Panc1 (cell line): ENCODE measurements at places on chromosomes 1 and 21. TPM values are rescaled to one million over a fixed set of nuclear protein-coding genes. Genes with fewer than 3 reads are reported as not detected.

DNA sequence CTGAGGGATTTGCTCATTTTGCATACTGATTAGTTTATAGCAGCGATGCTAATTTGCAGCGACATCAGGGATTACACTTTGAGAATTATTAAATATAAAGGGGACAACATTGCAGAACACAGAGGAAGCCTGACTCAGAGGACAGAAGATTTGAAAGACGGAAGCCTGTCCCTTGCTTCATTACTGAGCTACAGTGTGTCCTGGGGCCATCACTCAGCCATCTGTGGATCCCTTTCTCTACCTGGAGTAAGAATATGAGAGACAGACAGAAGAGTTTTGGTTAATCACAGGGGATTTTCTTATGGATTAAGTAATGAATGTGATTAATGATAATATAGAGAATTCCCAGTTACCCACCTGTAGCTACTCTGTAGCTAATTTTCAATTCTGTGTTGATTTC, 134.7 kb downstream of the DISC1 start:
- no peak overlapping the region for H3K4me3 ChIP-seq
- no peaks in the 10 kb centered on the region for H3K36me3 ChIP-seq
- no peak overlapping the region for H3K27ac ChIP-seq
- DNase-seq: no peak

DNA sequence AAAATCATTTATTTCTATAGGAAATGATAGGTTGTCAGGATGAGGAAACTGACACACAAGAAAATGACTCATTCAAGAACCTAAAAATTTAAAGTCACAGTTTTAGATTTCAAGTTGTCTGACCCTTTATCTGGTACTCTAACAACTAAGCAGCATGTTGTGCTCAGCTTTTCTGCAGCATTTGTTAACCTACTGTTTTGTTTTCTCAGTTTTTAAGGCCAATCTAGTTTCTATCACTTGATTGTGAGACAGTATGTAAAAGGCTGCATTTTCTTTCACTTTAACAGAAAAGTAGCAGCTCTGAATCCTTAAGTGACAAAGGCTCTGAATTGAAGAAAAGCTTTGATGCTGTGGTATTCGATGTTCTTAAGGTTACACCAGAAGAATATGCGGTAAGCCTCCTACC, 59.1 kb downstream of the RALGPS2 start:
- no peak for DNase-seq
- H3K27ac ChIP-seq: no peak overlapping the region
- H3K4me3 ChIP-seq: no peak overlapping the region
- no peaks in the 10 kb centered on the region for H3K36me3 ChIP-seq

DNA sequence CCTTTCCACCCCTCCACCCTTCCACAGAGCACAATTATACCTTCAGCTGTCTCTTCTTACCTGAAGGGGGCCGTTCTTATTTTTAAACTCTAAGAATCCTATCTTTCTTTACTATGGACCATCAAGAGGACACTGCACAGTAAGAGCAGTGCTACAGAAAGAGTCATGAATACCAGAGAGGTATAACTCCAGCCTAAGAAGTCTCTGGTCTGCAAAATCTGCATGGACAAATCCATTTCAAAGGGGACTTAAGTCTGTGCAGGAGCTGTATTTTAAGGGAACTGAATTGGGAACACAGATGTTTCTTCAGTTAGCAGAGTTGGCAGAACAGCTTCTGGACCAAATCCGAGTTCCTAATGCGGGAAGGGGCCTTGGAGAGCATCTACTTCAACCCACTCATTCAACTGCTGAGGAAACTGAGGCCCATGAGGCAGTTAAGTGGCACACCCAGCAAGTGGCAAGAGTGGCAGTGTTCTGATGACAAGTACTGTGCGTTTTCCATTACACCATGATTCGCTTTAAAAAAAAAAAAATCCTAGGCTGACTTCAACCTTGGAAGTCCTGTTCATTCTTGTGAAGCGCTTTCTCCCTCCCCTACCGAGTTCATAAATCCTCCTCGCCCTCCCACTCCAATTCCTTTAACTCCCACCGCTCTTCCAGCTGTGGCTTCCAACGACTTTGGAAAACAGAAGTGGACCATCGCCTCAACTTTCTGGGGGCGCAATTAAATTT, 1.8 kb downstream of the PLPP3 start:
- H3K27ac ChIP-seq: peak overlapping the region; percentile 8
- peak overlapping the region; percentile 66 for H3K4me3 ChIP-seq
- H3K27me3 ChIP-seq: 0 out of 2 replicates have a peak, but pooled peaks cover 2% of the 10 kb centered on the region

GRCh38 chr1:53378061-53378460, 50.2 kb upstream of the LRP8 start:
- H3K4me3 ChIP-seq: no peak overlapping the region
- no peaks in the 10 kb centered on the region for H3K36me3 ChIP-seq
- H3K4me1 ChIP-seq: no peaks in the 10 kb centered on the region; the same call in 1 of the 2 replicates
- no peaks in the 10 kb centered on the region for H3K27me3 ChIP-seq
- no peak overlapping the region for H3K27ac ChIP-seq

GRCh38 chr1:19476450-19477190, 8.7 kb downstream of the CAPZB start:
- H3K36me3 ChIP-seq: no peaks in the 10 kb centered on the region
- H3K27me3 ChIP-seq: no peaks in the 10 kb centered on the region
- H3K27ac ChIP-seq: peak overlapping the region; percentile 61
- H3K4me3 ChIP-seq: no peak overlapping the region
- peaks cover 59% of the 10 kb centered on the region for H3K4me1 ChIP-seq
- DNase-seq: no peak

GRCh38 chr1:53573931-53574330, 114.7 kb downstream of the DMRTB1 start:
- H3K36me3 ChIP-seq: no peaks in the 10 kb centered on the region
- H3K27ac ChIP-seq: no peak overlapping the region
- no peak for DNase-seq

- no peaks in the 10 kb centered on the region for H3K36me3 ChIP-seq
- H3K27ac ChIP-seq: peak within 1 kb of the TSS; percentile 84
- no peak for DNase-seq
- peaks cover 9% of the 10 kb centered on the region; the same call in 1 of the 2 replicates for H3K4me1 ChIP-seq
- peaks cover 21% of the 10 kb centered on the region for H3K27me3 ChIP-seq
Observed at GRCh38 chr1:84996846-84997666, at the start of gene MCOLN2. TSS of gene MCOLN2 (minus strand) at chr1:84997113. CDS start at chr1:84996872, 241 bp downstream.

- no peak overlapping the region for H3K4me3 ChIP-seq
- no peaks in the 10 kb centered on the region for H3K27me3 ChIP-seq
- H3K27ac ChIP-seq: no peak overlapping the region
- no peaks in the 10 kb centered on the region for H3K36me3 ChIP-seq
- H3K4me1 ChIP-seq: no peaks in the 10 kb centered on the region
Observed at GRCh38 chr1:105585791-105586190, 1470.7 kb upstream of the PRMT6 start.

DNA sequence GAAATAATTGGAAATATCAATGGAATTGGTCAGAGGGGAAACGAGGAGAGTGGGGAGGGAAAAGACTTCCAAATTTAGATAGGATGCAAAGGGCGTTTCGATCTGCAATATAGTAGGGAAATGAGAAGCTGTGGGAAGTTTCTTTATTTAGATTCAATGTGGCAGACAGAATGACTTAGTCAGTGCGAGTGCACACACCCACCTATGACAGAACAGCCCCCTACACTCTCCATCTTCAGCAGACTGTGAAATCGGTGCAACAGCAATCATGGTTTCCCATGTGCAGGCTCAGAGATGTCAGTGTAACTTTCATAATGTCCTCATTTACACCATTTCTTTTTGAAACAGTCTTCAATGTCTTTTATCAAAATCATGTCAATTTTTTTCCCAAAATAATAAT, 46.0 kb downstream of the DIP2A start:
- no peaks in the 10 kb centered on the region for H3K27me3 ChIP-seq
- no peak for DNase-seq
- no peaks in the 10 kb centered on the region; the same call in 1 of the 2 replicates for H3K36me3 ChIP-seq
- no peak overlapping the region for H3K4me3 ChIP-seq
- H3K4me1 ChIP-seq: peaks cover 5% of the 10 kb centered on the region

DNA sequence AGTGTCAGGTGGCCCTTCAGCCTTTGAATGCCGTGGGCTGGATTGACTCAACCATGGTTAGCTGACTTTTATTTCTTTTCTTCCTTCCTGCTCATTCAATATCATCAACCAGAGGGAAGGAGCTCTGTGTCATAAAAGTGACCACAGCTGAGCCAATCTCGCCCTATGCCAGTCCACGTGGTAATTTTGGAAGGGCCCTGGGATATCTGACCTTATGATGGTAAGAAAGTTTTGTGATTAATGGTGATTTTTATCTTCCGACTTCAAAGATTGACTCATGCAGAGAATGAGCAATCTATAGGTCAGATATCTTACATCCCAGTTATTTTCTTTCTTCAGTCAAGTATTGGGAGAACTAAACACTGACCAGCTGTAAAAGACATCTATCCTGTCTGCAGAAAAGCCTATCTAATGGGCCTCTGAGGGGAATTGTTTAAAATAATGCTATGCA, 170.3 kb downstream of the ZC3H11B start:
- H3K27me3 ChIP-seq: no peaks in the 10 kb centered on the region
- H3K27ac ChIP-seq: no peak overlapping the region
- no peaks in the 10 kb centered on the region for H3K4me1 ChIP-seq

DNA sequence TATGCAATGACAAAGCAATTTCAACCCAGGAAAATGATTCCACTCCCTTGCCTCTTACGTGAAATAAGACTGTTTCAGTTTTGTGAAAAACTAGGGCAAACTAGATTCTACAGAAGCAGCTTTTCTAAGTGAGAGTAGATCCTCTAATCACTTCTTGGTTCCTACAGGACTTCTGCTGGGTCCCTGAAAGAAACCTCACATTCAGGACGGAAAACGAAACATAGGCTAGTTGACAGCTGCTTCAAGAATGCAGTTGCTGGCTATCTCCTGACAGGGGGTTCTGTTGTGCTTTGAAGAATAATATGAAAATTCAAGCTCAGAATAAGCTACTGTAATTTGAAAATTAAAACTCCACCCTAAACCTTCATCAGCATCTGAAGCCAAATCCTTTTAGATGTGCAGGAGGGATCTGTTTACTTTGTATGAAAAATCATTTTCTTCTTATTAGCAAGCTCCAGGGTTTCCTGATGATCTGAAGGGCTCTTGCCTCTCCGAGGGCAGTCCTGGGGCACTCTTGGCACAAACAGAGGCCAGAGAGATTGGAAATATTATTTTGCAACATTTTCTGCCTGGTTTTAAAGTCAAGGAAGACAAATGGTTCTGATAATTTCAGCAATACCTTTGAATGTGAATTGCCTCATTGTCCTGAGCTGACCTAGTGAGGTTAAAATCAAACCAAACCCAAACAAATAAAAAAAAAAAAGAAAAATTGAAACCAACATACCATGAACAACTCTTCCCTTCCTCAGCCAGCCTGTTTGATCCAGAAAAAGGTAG, 55.0 kb downstream of the NTMT2 start:
- no peaks in the 10 kb centered on the region for H3K4me1 ChIP-seq
- H3K27ac ChIP-seq: no peak overlapping the region
- H3K36me3 ChIP-seq: no peaks in the 10 kb centered on the region
- H3K27me3 ChIP-seq: no peaks in the 10 kb centered on the region

DNA sequence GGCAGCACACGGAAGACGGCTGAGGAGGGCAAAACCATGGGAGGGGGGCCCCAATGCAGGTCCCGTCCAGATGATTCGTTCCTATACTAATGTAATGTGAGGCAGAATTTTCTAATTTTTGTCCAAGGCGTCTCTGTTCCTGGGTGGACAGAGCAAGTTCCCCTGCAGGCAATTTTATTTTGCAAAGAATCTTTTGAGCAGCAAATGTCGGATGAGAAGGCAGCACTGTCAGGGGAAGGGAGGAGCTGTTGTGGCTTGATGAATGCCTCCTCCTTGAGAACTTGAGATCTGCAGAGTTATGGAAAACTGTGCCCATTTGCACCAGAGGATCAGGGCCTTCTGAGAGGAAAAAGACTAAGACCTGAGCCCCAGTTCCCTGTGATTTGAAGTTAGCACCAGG, 17.3 kb downstream of the SLC1A7 start:
- no peak for DNase-seq
- no peak overlapping the region for H3K27ac ChIP-seq
- peaks cover 6% of the 10 kb centered on the region for H3K4me1 ChIP-seq
- no peaks in the 10 kb centered on the region for H3K27me3 ChIP-seq
- no peaks in the 10 kb centered on the region for H3K36me3 ChIP-seq
- no peak overlapping the region for H3K4me3 ChIP-seq

- H3K27me3 ChIP-seq: no peaks in the 10 kb centered on the region
- no peak for DNase-seq
- H3K36me3 ChIP-seq: no peaks in the 10 kb centered on the region
- no peak overlapping the region; the same call in 1 of the 2 replicates for H3K27ac ChIP-seq
- H3K4me3 ChIP-seq: no peak overlapping the region
- H3K4me1 ChIP-seq: peaks cover 15% of the 10 kb centered on the region
Observed at GRCh38 chr1:44484155-44484688, 79.2 kb downstream of the RNF220 start.

- no peaks in the 10 kb centered on the region for H3K27me3 ChIP-seq
- no peaks in the 10 kb centered on the region for H3K36me3 ChIP-seq
- H3K4me1 ChIP-seq: no peaks in the 10 kb centered on the region
- H3K27ac ChIP-seq: no peak overlapping the region
- DNase-seq: no peak
Observed at GRCh38 chr1:188065917-188066316, 1237.2 kb downstream of the PLA2G4A start.

DNA sequence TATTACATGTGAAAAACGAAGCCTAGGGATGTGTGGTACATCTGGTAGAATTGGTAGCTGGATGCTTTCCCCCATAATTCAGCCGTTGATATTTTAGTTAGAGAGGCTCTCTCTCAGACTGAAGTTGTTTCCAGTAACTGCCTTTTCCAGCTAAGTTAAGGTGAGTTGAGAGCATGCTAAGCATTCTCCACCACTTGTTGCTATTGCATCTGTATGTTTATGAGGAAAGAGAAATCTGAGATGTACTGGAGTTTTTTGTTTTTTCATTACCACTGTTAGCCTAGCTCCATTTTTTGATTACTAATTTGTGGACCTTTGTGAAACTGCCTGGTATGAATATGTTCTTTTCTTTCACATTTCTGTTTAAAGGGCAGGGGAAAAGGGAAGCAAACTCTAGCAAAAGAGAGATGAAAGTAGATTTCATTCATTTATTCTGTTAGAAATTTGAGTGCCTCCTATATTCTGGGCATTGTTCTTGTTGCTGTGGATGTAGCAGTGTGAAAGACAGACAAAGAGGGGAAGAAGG, 189.9 kb upstream of the CACYBP start:
- no peaks in the 10 kb centered on the region for H3K27me3 ChIP-seq
- H3K27ac ChIP-seq: no peak overlapping the region
- no peaks in the 10 kb centered on the region for H3K4me1 ChIP-seq
- no peak overlapping the region for H3K4me3 ChIP-seq
- H3K36me3 ChIP-seq: no peaks in the 10 kb centered on the region

- no peaks in the 10 kb centered on the region for H3K36me3 ChIP-seq
- no peak overlapping the region for H3K27ac ChIP-seq
- DNase-seq: no peak
- H3K4me1 ChIP-seq: no peaks in the 10 kb centered on the region
- no peak overlapping the region for H3K4me3 ChIP-seq
Observed at GRCh38 chr21:42500736-42501135, 4.7 kb upstream of the RSPH1 start.

- H3K4me3 ChIP-seq: no peak overlapping the region
- DNase-seq: no peak
- peaks cover 2% of the 10 kb centered on the region; the same call in 1 of the 2 replicates for H3K27me3 ChIP-seq
- H3K36me3 ChIP-seq: no peaks in the 10 kb centered on the region
Observed at GRCh38 chr1:111906111-111906510, 83.4 kb downstream of the KCND3 start.

KIAA1614 gene
- total RNA-seq: 0.80 TPM

UTS2 gene
- not detected for total RNA-seq

LIPI gene
- total RNA-seq: not detected

PKLR gene
- 0.13 TPM for total RNA-seq

HTR6 gene
- 0.10 TPM for total RNA-seq

SPRR5 gene
- not detected for total RNA-seq

PM20D1 gene
- 0.13 TPM for total RNA-seq

HLX gene
- 0.39 TPM for total RNA-seq

HEYL gene
- total RNA-seq: 2.3 TPM

F13B gene
- not detected for total RNA-seq

LCE3E gene
- total RNA-seq: not detected

FBXO42 gene
- total RNA-seq: 25.7 TPM

RAB13 gene
- 70.6 TPM for total RNA-seq

TRIM58 gene
- total RNA-seq: not detected
